Ovary (tissue), 10 donors: ENCODE measurements at places on chromosomes 2 and 18. TPM values are rescaled to one million over a fixed set of nuclear protein-coding genes. Genes with fewer than 3 reads are reported as not detected.
A peak's percentile ranks its signal among the peaks of the same experiment; 100 is the strongest.

DNA sequence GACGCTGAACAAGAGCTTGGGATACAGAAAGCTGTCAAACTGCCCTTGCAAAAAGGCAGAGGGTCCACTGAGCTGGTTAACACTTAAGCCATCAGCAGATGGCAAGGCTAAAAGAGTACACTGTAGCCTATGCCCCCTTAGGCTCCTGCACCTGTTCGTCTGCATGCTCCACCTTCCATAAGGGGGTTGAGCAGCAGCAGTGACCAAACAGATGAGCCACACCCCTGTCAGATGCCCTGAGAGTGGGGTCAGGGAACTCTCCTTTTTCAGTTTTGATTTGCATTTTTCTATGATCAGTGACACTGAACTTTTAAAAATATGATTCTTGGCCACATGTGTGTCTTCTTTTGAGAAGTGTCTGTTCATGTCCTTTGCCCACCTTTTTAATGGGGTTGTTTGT is 402.5 kb upstream of the FAM98A start:
- no peaks in the 10 kb centered on the region for H3K4me1 ChIP-seq
- H3K36me3 ChIP-seq = no peaks in the 10 kb centered on the region
- no peak overlapping the region for H3K4me3 ChIP-seq
- H3K27me3 ChIP-seq = no peaks in the 10 kb centered on the region
- no peak for DNase-seq
- H3K27ac ChIP-seq = no peak overlapping the region

DNA sequence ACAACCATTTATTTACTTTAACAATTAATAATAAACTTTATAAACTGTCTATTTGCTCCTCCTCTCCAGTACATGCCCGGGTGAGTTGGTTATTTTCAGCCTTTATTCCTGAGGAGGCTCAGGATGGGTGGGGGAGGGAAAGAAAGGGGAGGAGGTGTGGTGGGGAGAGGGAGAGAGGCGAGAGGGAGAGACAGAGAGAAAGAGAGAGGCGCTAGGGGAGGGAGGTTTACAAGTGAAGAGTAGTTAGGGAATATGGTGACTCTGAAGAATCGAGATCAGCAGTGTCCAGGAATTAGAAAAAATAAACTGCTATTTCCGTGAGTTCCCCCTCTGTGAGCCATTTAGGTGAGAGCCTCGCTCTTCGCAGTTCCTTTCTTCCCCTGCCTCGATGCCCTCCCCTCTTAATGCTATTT is 138.9 kb downstream of the MEIS1 start:
- H3K27me3 ChIP-seq = no peaks in the 10 kb centered on the region
- DNase-seq = peak; percentile 28
- H3K4me3 ChIP-seq = no peak overlapping the region
- peak overlapping the region; percentile 9 for H3K27ac ChIP-seq

- no peaks in the 10 kb centered on the region for H3K36me3 ChIP-seq
- no peak overlapping the region for H3K27ac ChIP-seq
- no peaks in the 10 kb centered on the region for H3K27me3 ChIP-seq
- DNase-seq = no peak
- no peak overlapping the region for H3K4me3 ChIP-seq
These were observed 232.7 kb downstream of the METTL4 start for GRCh38 chr18:2338601-2339000.

- no peaks in the 10 kb centered on the region for H3K36me3 ChIP-seq
- H3K27me3 ChIP-seq = peaks cover 3% of the 10 kb centered on the region
- H3K4me1 ChIP-seq = no peaks in the 10 kb centered on the region
- no peak overlapping the region for H3K4me3 ChIP-seq
- no peak overlapping the region for H3K27ac ChIP-seq
These were observed 807.8 kb downstream of the DSC3 start for GRCh38 chr18:30234755-30235154.

DNA sequence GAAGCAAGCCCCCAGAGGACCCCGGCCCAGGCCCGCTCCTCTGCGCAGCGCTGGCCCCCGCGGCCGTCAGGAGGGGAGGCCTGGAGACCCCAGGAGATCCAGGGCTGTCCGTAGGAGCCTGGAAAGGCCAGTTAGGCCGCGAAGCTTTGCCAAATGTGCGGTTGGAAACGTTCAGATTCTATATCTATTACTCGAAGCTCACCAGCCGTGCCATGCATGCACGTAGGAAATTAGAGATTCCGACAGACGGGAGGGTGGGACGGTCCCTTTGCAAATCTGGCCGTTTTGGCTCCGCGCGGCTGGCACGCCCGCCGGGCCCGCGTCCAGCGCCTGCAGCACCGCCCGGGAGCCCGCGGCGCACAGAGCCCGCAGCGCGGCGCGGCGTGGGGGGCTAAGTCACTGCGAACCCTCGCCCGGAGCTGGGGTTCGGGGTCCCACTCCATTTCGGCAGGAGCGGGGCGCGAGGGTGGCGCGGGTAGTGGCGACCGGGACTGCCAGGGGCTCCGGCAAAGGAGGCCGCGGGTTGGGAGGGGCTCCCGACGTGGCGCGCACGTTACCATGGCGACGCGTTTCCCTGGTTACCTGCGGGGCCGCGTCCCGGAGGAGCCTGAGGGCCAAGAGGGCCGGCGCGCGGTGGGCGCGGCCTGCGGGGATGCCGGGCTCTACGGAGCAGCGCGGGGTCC is 488.6 kb upstream of the SMIM21 start:
- H3K27ac ChIP-seq = no peak overlapping the region
- H3K4me3 ChIP-seq = peak overlapping the region; percentile 37
- H3K27me3 ChIP-seq = no peaks in the 10 kb centered on the region
- peaks cover 3% of the 10 kb centered on the region for H3K4me1 ChIP-seq
- no peaks in the 10 kb centered on the region for H3K36me3 ChIP-seq

DNA sequence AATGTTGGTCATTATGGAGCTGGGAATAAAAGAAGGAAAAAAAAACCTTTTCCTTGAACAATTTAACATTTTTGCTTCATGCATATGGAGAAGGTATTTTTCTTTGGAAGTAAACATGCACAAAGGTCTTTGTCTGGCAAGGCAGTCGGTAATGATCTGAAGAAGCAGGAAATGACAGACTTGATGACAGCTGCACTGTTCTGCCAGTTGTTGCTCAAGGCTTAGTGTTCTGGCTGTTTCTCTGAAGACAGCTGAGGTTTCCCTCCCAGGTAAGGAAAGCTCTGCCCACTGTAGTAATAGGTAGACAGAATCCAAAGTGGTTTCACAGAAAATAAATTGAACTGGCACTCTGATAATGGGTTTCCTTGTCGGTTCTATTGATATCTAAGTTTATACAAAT is 308.4 kb upstream of the GCFC2 start:
- no peaks in the 10 kb centered on the region for H3K4me1 ChIP-seq
- no peaks in the 10 kb centered on the region for H3K27me3 ChIP-seq
- no peak overlapping the region for H3K4me3 ChIP-seq
- no peak for DNase-seq

GRCh38 chr18:48545757-48546321 is 7.0 kb downstream of the CTIF start:
- no peaks in the 10 kb centered on the region for H3K36me3 ChIP-seq
- H3K27ac ChIP-seq = no peak overlapping the region
- no peak overlapping the region for H3K4me3 ChIP-seq
- DNase-seq = peak; percentile 55
- H3K27me3 ChIP-seq = no peaks in the 10 kb centered on the region

DNA sequence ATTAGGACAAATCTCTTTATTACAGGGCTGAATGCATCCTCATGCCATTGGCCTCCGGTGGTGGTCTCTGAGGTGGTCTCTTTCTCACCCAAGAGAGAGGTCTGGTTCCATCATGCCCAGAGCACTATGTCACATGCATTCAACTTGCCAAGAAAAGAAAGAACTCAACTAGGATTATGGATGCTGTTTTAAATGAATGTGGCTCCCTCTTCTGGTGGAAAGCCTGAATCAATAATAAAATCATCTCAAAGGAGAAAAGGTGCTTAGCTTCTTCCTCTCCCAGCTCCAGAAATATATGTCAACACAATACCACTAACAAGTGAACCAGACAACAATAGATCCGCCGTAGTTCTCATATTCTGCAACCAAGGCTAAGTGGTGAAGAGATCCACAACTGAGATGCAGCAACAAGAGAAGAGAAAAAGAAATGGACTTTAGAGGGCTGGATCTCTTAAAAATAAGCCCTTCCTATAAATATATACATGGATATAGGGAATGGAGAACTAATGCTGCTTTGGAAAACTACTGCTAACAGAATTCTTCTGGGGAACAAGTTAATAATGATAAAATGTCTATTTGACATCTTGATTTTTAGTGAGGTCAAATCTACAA is 396.8 kb downstream of the NCKAP5 start:
- H3K27me3 ChIP-seq = no peaks in the 10 kb centered on the region
- H3K4me1 ChIP-seq = no peaks in the 10 kb centered on the region
- no peak overlapping the region for H3K4me3 ChIP-seq
- DNase-seq = no peak
- no peak overlapping the region for H3K27ac ChIP-seq
- H3K36me3 ChIP-seq = no peaks in the 10 kb centered on the region

GRCh38 chr18:26215247-26215970 is 10.8 kb upstream of the TAF4B start:
- H3K27ac ChIP-seq = no peak overlapping the region
- H3K36me3 ChIP-seq = no peaks in the 10 kb centered on the region
- H3K27me3 ChIP-seq = no peaks in the 10 kb centered on the region
- DNase-seq = no peak

DNA sequence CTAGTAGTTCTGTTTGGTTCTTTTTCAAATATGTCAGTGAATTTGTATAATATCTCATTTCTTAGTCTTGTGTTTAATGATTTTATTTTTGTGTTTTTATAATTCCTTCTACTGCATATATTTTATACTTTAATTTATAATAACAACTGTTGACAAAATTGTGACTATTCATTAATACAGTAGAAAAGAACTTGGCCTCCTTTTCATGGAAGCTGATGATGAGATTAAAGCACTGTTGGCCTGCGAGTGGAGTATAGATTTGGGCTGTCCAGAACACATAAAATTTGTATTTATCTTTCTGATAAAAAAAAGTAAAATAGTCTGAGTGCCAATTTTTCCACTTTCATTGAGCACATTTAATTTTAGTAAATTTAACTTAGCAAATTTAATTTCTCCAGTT is 12.1 kb downstream of the CFLAR start:
- H3K27ac ChIP-seq = no peak overlapping the region
- peaks cover 29% of the 10 kb centered on the region for H3K4me1 ChIP-seq

GRCh38 chr18:58785171-58785805 is 79.4 kb upstream of the ZNF532 start:
- H3K4me3 ChIP-seq = no peak overlapping the region
- H3K4me1 ChIP-seq = peaks cover 15% of the 10 kb centered on the region
- H3K27me3 ChIP-seq = no peaks in the 10 kb centered on the region
- peak; percentile 26 for DNase-seq
- H3K36me3 ChIP-seq = no peaks in the 10 kb centered on the region

- no peaks in the 10 kb centered on the region for H3K36me3 ChIP-seq
- DNase-seq = no peak
- no peak overlapping the region for H3K27ac ChIP-seq
- H3K27me3 ChIP-seq = no peaks in the 10 kb centered on the region
These were observed 53.3 kb upstream of the TUBA3E start for GRCh38 chr2:130251535-130251872.

- H3K4me3 ChIP-seq = no peak overlapping the region
- no peaks in the 10 kb centered on the region for H3K4me1 ChIP-seq
- no peaks in the 10 kb centered on the region for H3K36me3 ChIP-seq
- no peaks in the 10 kb centered on the region for H3K27me3 ChIP-seq
- H3K27ac ChIP-seq = no peak overlapping the region
- DNase-seq = no peak
These were observed 316.6 kb upstream of the NCKAP5 start for GRCh38 chr2:133884739-133885381.

- no peak overlapping the region for H3K4me3 ChIP-seq
- H3K27ac ChIP-seq = no peak overlapping the region
- DNase-seq = no peak
These were observed 200.3 kb downstream of the CMPK2 start for GRCh38 chr2:6665093-6666045.

GRCh38 chr2:168181825-168182224 is 65.6 kb downstream of the STK39 start:
- no peak for DNase-seq
- no peak overlapping the region for H3K27ac ChIP-seq
- no peak overlapping the region for H3K4me3 ChIP-seq
- no peaks in the 10 kb centered on the region for H3K36me3 ChIP-seq
- H3K4me1 ChIP-seq = peaks cover 5% of the 10 kb centered on the region
- H3K27me3 ChIP-seq = no peaks in the 10 kb centered on the region

GRCh38 chr2:100660851-100661584 is 98.2 kb downstream of the PDCL3 start:
- no peak for DNase-seq
- no peaks in the 10 kb centered on the region for H3K4me1 ChIP-seq
- no peak overlapping the region for H3K4me3 ChIP-seq

- no peaks in the 10 kb centered on the region for H3K36me3 ChIP-seq
- H3K4me1 ChIP-seq = peaks cover 3% of the 10 kb centered on the region
- H3K27ac ChIP-seq = peak overlapping the region; percentile 30
- H3K4me3 ChIP-seq = no peak overlapping the region
These were observed 23.6 kb upstream of the HES6 start for GRCh38 chr2:238263204-238264071.

GRCh38 chr2:20223407-20224163 is 1.3 kb downstream of the SDC1 start:
- no peaks in the 10 kb centered on the region for H3K36me3 ChIP-seq
- no peaks in the 10 kb centered on the region for H3K27me3 ChIP-seq
- H3K4me3 ChIP-seq = peak overlapping the region; percentile 47
- DNase-seq = peak; percentile 33
- H3K4me1 ChIP-seq = peaks cover 2% of the 10 kb centered on the region
- H3K27ac ChIP-seq = peak overlapping the region; percentile 47

DNA sequence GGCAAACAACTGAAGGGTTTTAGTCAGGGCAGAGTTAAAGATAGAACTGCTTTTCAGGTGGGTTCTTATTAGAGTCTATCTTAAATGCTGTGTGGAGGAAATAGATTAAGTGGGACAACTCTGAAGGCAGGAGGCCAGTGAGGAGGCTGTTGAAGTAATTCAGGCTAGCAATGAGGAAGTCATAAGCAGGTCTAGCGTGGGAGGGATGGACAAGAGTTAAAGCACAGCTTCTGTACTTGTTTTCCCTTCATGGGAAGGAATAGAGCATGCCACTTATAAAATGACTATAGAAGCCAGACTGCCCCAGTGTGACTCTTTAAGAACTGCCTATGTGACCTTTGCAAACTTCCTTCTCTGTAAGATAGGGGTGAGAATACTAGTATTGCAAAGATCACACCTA is 202.0 kb upstream of the LRRTM1 start:
- no peaks in the 10 kb centered on the region for H3K4me1 ChIP-seq
- H3K36me3 ChIP-seq = no peaks in the 10 kb centered on the region
- no peak for DNase-seq
- H3K4me3 ChIP-seq = no peak overlapping the region
- H3K27ac ChIP-seq = no peak overlapping the region

The CD207 gene
- not detected for total RNA-seq

The SERPINB12 gene
- total RNA-seq = not detected

The ACSL3 gene
- total RNA-seq = 37.0 TPM

The ZSWIM2 gene
- total RNA-seq = not detected

The LCT gene
- not detected for total RNA-seq

The MEIS1 gene
- 98.4 TPM for total RNA-seq

The TSPYL6 gene
- total RNA-seq = 0.11 TPM

The TSHZ1 gene
- 109 TPM for total RNA-seq
